Frontal cortex (tissue), 4 donors: ENCODE measurements at places on chromosomes 4 and X.

DNA sequence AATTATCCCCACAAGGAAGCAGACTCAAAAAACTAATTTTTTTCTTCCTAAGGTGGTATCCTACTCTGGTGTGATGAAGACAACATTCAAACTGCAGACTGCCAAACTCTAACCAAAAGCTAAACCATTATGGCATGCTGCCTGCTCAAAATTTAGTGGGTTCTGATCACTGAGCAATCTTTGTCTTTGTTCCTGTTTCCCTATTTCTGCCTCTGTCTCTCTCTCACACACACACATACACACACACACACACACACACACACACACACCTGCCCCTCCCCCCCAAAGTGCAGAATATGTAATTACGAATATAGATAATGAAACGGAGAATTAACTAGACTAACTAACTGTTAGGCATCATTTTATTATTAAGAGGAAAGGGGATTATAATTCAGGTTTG is 1278.6 kb downstream of the PCDH7 start:
- DNase-seq: no peak

GRCh38 chr4:117093571-117093970 is 8.2 kb upstream of the TRAM1L1 start:
- no peak for DNase-seq

GRCh38 chr4:174053895-174054294 is 229.6 kb downstream of the FBXO8 start:
- DNase-seq: no peak

- DNase-seq: no peak
These were observed 115.1 kb downstream of the SLC39A8 start for GRCh38 chr4:102230194-102230593.

GRCh38 chrX:120452131-120452530 is 17.0 kb downstream of the LAMP2 start:
- no peak for DNase-seq

GRCh38 chrX:47579537-47579936 is 2.7 kb upstream of the TIMP1 start:
- no peak for DNase-seq

- no peak for DNase-seq
These were observed 3.0 kb upstream of the MAB21L2 start for GRCh38 chr4:150578745-150579501.
